NK-92 treated with Interleukin-12 subunit alpha and Interleukin-12 subunit beta, amount 100 ng/mL, for 24 hours (cell line): ENCODE measurements at places on chromosomes 1 and 21.

- DNase-seq = no peak
These were observed 11.2 kb downstream of the PTPRF start for GRCh38 chr1:43541721-43542401.

DNA sequence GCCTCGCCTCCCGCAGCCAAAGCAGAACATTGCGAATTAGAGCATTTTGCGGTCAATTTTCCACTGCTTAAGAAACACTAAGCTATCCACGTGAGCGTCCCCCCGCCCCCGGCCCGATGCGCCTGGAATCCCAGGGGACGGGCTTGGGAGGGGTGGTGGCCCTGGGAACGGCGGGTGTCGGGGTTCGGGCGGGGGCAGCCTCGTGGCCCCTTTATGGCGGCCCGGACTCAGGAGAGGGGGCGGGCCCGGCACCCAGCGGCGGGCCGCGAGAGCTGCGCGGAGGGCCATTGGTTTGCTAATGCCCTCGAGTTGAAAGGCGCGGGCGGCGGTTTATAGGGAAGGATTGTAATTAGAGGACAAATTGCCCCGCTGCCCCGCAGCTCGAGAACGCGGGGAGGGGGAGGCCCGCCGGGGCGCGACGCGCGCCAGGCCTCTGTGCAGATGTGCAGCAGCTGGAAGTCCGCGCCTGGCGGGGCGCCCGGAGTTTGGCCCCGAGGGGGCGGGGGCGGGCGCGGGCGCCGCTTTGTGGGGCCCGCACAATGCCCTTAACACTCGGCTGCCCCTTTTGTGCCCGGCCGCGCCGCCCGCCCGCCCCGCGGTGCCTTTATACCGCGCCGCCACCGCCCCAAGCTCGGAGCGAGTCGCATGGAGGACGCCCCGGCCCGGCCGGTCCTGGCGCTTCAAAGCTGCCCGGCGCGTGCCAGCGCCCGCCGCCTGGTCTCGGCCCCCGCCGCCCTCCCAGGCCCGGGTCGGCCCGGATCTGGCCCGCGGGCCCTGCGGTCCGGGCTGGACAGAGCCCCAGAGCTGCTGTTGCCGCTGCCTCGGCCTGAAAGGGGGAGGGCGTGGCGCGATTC is 1.9 kb upstream of the HES3 start:
- DNase-seq = no peak

- DNase-seq = no peak
These were observed 17.6 kb upstream of the AJAP1 start for GRCh38 chr1:4636644-4637380.

DNA sequence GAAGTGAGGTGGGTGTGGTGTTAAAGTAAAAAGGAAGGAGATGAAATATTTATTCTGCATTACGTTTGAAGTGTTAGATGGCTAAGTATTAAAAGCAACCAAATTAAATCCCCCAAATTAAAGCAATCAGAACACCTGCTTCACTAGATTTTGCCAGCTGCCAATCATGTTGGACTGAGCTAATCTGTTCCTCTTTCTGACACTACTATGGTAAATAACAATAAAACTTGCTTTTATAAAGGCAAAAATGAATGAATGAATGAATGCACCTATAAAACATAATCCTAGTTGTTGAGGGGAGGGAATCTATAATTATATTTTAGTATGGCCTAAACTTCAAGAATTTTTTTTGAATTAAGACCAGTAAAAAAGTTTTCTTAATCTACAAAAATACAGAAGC is 51.0 kb downstream of the RAB3GAP2 start:
- no peak for DNase-seq

GRCh38 chr1:195697130-195697529 is 911.1 kb downstream of the KCNT2 start:
- no peak for DNase-seq

- no peak for DNase-seq
These were observed 10.4 kb downstream of the ANP32E start for GRCh38 chr1:150225546-150225945.

DNA sequence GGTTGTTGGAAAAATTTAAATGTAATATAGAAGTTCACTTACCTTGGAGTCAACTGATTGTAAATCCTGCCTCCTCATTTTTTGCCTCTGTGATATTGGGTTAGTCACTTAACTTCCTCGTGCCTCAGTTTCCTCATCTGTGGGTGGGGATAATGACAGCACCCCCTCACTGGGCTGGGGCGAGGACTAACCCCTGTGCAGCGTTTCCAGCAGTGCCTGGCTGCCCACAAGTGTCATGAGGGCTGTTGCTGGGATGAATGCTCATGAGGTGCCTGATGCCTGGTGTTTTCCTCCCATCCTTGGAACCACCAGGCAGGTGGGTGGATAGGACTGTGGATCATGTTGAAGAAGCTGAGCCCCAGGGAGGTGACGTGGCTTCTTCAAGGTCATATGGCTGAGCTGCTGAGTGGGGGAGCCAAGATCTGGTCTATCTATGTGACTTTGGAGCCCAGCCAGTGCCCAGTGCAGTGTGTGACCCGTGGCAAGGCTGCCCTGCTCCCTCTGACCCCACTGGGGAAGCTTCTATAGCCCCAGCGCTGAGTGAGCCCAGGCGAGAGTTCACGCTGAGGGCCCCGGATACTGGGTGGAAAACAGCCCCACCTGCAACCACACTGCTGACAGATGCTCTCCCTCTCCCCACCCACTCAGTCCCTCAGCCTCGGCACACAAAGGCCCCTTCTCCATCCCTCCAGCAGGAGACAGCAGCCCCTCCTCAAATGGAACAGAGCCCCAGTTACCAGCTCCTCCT is 446.0 kb downstream of the PTPRU start:
- DNase-seq = no peak

DNA sequence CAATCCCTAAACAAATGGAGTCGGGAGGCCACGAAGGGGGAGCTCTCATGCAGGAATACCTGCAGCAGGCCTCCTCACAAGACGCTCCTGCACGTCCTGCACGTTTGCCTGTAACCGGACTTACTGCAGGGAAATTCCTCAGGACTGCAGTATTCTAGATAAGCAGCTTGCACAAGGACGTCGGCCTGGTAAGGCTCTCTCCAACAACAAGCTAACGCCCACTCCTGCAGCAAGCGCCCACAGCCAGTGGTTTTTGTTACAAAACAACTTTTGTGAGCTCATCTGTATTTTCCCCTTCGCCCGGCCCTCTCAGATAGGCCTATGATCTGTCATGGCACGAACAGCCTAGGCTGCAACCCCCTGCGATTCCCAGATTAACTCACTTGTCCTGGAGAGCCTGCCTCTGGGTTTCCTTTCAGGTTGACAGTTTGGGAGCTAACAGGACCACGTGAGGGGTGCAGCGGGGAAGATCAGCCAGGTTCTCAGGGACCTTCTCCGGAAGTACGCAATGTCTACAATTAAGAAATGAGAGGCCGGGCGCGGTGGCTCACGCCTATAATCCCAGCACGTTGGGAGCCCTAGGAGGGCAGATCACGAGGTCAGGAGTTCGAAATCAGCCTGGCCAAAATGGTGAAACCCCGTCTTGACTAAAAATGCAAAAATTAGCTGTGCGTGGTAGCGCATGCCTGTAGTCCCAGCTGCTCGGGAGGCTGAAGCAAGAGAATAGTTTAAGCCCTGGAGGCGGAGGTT is 921 bp upstream of the MIB2 start:
- no peak for DNase-seq

GRCh38 chr1:93605026-93605568 is 76.5 kb downstream of the BCAR3 start:
- no peak for DNase-seq

- DNase-seq = no peak
These were observed 57.2 kb downstream of the AGPAT3 start for GRCh38 chr21:43921979-43922945.

GRCh38 chr1:228176461-228177182 is 11.0 kb downstream of the IBA57 start:
- DNase-seq = no peak

GRCh38 chr1:209756615-209757445 is 977 bp downstream of the TRAF3IP3 start:
- peak; percentile 29 for DNase-seq

GRCh38 chr1:166307261-166308188 is 140.7 kb upstream of the FAM78B start:
- no peak for DNase-seq

- DNase-seq = no peak
These were observed 857.9 kb downstream of the BRINP3 start for GRCh38 chr1:189619682-189620332.

GRCh38 chr1:179598631-179599030 is 7.0 kb downstream of the TDRD5 start:
- DNase-seq = no peak

GRCh38 chr21:41506611-41507520 is 1.1 kb downstream of the TMPRSS2 start:
- DNase-seq = no peak

DNA sequence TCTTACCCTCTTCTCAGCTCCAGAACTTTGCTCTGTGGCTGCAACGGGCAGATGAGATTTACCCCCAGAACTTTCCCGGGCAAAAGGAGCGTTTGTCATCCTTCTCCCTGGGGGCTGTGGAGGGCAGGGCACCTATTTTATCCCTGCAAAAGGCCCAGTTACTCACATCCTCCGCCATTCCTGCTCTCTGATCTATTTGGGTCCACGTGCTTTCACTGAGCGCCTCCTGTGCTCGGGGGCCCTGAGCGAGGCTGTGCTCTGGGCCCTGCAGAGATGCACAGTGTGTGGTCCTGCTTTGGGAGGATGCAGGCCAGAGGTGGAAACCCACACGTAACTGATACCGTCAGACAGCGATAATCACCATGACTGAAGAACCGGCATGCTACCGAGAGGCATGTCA is 2.4 kb upstream of the CSMD2 start:
- DNase-seq = no peak

DNA sequence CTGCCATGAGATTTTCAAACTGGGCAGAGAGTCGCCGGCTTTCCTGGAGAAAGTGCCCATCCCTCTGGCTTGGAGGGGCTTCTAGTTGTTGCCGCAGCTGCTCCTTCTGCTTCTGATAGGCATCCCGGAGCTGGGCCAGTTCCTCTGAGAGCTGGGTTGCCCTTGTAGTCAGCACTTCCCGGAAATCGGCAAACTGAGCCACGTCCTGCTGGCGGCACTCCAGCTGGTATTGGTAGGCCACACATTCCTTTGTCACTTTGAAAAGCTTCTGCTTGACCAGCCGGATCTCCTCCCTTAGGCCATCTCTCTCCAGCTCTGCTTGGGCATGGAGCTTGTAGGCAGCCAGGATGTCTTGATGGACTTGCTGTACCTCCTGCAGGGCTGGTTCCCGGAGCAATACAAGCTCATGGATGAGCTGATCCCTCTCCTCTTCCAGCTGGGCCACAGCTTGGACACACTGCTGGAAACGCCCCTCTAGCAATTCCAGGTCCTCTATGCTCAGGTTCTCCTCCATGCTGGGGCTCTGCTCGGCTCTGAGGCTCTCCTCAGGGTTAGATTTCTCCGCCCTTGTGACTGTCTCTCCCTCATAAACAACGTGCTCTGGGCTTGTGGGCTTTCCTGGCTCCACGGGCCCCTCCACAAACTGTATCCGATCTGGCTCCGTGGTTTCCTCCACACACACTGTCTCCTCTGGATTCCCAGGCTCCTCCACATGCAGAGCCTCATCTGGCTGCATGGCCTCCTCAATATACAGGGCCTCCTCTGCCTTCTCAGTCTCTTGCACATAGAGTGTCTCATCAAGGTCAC is 7.3 kb downstream of the SYNC start:
- DNase-seq = no peak

DNA sequence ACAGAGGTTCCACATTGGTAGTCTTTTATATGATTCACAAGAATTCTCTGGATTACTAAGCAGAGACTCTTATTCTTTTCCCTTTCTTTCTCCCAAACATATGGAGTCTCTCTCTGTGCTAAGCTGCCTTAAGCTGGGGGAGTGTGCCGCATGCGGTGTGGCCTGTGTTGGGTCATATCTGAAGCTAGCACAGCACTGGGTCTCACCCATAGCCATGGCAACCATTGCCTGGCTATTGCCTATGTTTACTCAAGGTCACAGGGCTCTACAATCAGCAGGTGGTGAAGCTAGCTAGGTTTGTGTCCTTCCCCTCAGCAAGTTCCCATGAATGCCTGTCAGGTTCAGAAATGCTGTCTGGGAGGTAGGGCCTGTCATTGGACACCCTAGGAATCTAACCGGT is 73.6 kb upstream of the ZRANB2 start:
- no peak for DNase-seq

GRCh38 chr1:240399381-240399780 is 212.6 kb downstream of the GREM2 start:
- DNase-seq = no peak

DNA sequence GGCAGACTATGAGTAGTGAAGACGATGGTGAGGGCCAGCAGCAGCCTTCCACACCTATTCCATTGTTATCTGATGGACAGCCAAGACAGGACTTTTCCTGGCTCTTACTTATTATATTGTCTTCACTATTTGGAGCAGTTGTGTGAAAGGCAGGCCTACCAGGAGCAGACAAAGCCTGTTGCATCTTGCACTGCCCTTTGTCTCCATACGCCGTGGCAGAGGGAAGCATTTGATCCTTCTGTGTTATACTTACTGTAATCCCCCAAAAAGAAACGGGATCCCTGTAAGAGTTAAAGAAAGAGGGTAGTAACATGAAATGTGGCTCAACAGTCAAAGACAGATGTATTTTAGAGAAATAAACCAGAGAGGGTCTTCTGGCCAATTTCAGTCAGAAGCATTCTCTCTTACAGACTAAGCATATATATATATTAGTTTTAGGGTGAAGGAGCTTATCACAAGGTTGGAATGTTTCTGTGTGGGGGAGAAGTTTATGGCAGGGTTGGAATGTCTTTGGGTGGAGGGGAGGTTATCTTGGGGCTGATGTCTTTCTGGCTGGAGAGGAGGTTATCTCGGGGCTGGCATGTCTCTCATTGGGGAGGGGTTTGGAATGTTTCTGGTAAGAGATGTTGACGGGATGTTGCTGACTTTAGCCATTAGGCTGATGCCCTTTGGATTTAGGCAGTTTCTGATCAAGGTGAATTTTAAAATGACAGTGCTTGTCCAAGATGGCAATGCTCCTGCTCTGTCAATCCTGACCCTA is 23.4 kb upstream of the HSD3B1 start:
- no peak for DNase-seq

DNA sequence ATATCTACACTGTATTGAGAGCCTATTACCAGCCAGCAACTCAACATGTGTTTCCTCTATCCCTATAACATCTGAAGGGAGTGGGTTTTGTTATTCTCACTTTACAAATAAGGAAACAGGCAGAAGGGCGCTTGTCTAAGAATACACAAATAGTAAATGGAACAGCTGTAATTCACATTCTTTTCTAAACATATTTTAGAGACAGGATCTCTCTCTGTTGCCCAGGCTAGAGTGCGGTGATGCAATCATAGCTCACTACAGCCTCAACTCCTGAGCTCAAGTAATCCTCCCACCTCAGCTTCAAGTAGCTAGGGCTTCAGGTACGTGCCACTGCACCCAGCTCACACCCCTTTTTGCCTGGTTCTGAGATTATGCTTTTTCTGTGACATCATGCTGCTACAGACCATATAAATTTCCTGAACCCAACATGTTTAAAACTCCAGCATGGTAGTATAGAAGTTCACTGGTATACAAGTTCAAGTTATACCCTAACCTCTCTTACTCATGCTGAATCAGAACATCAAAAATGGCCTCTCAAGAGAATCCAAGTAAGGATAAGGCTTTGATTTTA is 8.6 kb upstream of the TACSTD2 start:
- no peak for DNase-seq
